Mesendoderm (in vitro differentiated cells): ENCODE measurements at places on chromosomes 5 and 9.

DNA sequence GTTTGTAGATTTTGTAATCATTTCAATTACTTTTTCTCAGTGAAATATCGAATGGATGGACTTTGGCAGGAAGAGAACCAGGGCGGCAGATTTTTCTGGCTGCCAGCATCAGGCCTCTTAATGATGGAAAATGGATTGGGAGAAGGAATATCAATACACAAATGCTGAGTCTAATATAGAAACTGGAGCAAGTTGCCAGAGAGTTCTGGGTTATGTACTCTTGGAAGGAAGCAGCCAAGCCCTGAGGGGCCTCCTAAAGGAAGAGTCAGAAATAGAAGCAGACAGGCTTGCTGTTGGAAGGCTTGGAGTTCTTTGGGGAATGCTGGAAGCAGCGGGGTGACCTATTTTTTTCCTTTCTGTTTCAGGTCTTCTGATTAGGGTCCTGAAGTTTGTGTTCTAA lies 428.6 kb downstream of the DMAC1 start:
- no peak for DNase-seq

GRCh38 chr5:65172486-65173129 lies 309.1 kb downstream of the ADAMTS6 start:
- no peak for DNase-seq

DNA sequence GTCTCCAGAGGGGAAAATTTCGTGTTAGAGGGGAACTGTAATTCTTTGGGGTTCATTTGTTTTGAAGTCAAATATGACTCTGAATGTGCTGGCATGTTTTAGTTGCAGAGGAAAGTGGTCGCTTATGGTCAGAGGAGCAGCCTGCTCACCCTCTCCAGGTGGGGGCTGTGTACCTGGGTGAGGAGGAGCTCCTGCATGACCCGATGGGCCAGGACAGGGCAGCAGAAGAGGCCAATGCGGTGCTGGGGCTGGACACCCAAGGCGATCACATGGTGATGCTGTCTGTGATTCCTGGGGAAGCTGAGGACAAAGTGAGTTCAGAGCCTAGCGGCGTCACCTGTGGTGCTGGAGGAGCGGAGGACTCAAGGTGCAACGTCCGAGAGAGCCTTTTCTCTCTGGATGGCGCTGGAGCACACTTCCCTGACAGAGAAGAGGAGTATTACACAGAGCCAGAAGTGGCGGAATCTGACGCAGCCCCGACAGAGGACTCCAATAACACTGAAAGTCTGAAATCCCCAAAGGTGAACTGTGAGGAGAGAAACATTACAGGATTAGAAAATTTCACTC lies 13.5 kb downstream of the TXNDC15 start:
- DNase-seq: no peak

GRCh38 chr9:111436571-111436970 lies 47.6 kb downstream of the ECPAS start:
- DNase-seq: no peak

- no peak for DNase-seq
These were observed 33.5 kb upstream of the ZSWIM6 start for GRCh38 chr5:61298580-61298979.

GRCh38 chr9:112719241-112719691 lies 1.3 kb upstream of the INIP start:
- no peak for DNase-seq
